ENCODE measurements at places on chromosomes 7 and 10.

GRCh38 chr7:114082642-114083165, 163.9 kb upstream of the PPP1R3A start:
- DNase-seq: no peak

DNA sequence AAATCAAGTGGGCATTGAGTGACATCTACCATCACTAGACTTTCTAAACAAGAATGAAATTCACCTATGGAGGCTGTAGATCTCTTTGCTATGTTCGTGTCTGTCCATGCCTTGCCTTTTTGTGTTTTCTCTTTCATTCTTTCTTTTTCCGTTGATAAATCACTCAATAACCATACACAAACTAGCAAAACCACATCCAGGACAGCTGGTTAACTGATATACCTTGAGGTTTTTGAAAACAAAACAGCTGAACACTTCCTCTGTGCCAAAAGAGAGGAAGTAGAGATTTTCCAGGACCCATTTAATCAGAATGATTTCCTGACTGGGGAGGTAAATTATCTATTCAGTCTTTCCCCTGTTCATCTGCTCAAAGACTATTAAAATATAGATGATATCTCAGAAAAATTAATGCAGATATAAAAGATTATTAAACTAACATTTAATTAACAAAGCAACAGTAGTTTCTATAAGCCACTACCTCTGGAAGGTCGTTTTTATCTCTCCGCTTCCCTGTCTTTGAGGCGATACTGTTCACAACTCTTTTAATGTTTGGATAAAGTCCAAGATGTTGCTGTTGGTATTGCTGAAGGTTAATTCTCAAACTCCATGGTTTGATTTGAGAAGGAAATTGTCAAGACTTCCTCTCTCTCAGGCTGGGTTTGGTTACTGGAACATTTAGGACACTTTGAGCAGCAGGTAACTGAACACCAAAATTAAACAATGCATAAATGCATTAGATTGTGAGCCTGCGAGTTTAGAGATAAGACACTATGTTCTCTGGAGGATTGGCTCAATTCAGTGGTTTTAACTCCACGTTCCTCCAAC, 24.4 kb upstream of the C10orf67 start:
- no peak for DNase-seq

DNA sequence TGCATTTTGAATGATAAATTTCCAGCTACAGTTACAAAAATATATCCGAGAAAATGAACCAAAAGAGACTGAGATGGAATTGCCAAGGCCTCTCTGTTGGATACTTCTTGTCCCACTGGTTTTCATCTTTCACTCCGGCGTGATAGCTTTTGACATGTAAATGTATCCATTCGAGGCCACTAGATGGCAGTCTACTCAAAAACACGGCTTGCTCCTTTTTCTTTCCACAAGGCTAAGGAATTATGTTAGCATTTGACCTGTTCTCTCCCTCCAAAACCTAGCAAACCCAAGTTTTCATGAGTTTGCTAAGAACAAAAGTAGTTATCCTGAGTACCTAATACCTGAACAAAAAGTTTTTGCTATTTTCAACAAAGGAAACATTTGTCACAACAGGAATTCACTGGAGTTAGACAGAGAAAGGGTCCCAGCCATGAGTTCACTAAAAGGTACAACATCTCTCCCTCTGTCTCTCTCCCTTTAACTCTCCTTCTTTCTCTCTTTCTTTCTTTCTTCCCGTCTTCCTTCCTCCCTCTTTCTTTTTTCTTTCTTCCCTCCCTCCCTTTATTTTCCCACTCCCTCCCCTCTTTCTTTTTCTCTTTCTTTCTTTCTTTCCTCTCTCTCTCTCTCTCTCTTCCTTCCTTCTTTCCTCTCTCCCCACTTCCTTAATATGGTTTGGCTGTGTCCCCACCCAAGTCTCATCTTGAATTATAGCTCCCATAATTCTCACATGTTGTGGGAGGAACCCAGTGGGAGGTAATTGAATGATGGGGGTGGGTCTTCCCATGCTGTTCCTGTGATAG, 207.9 kb upstream of the MYO3A start:
- no peak for DNase-seq

GRCh38 chr10:101615525-101616116, 27.5 kb downstream of the DPCD start:
- no peak for DNase-seq

DNA sequence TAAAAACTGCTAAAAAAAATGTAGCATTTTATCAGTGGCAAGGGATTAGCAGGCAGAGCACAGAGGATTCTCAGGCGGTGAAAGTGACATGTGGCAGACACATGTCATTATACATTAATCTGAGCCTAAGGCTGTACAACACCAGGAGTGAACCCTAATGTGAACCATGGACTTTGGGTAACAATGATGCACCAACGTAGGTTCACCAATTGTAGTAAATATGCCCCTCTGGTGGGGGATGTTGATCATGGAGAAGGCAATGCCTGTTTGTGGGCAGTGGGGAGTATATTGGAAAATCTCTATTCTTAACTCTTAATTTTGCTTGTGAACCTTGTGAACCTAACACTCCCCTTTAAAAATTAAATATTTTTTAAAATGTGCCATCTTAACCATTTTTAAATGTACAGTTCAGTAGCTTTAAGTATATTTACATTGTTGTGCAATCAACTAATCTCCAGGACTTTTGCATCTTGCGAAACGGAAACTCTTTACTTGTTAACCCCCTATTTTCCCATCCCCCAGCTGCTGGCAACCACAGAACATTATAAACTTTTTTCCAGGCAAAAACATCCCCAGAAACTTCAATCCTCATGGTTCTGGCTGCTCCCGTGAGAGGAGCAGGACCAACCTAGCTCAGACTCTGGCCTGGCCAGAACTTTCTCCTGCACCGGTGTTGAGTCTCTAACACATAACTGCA, 29.9 kb downstream of the LRRC20 start:
- DNase-seq: no peak

DNA sequence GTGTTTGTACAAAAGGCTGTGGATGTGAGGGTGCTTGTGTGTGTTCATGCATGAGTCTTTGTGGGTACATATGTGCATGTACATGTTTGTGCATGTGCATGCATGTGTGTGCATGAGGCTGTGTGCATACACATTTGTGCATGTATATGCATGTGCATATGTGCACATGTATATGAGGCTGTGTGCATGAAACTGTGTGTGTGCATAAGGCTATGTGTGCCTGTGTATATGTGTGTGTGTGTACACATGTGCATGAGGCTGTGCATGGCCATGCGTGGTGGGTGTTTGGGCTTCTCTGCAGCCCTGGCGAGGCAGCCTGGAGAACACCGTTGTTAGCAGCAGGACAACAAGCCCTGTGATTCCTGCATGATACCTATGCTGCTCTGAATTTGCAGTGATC, 207.7 kb upstream of the ADCY1 start:
- no peak for DNase-seq

GRCh38 chr10:30529373-30529998, 95.5 kb downstream of the MAP3K8 start:
- DNase-seq: no peak
